Anterior cingulate cortex (tissue), 58 donors: ENCODE measurements at places on chromosomes 3 and 15.

DNA sequence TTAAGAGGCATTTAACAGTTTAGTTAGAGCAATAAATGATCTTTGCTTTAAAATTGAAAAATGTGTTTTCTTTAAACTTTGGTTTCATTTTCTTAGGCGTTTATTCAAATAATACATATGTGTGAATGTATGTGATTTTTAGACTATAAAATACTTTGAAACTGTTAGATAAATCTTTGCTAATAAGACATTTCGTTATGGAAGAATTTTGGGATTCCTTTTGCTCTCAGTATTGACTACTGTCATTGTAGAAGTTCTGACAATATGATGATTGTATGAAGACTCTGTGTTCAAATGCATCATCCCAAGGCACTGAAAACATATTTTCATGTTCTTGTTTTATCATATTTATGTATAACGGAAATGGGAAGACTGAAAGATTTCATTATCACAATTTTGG lies 43.8 kb upstream of the GOLGA8A start:
- DNase-seq, result no peak

GRCh38 chr3:73500321-73500720 lies 124.4 kb downstream of the PDZRN3 start:
- no peak for DNase-seq

DNA sequence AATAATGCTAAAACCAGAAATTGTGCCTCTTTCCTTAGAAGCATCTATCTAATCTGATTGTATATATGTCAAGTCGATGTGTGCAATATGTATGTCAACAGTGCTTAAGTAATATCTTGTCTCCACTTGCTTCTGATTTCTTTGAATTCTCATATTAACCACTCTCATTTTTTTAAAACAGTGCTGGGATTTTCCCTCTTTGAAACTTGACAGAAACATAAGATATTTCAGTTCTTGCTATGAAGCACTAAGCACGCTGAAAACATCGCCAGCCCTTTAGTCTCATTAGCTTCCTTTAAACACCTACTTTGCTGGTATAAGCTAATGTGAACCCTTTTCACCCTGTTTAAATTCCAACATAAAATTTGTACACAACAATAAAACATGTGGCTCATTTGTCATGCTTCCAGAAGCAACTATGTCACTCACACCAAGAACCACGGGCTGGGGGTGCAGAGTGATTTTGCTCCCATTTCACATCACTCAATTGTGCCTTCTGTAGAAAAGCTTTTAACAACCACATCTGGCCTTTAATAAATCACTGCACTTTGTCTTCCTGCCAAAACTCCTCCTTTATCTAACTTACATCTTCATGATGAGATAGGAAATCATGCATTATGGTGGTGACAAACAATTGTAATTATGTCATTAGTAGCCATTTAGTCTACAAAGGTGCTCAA lies 185.2 kb downstream of the FOXP1 start:
- no peak for DNase-seq

DNA sequence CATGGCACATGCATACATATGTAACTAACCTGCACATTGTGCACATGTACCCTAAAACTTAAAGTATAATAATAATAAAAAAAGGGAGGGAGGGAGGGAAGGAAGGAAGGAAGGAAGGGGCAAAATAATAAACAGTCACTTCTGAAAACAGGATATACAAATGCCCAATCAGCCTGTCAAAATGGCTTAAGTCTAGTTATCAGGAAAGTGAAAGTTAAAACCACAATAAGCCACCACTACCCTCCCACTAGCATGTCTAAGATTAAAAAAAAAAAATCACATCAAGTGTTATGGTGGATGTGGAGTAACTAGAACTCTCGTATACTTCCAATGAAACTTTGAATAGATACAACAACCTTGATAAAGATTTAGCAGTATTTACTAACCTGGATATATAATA lies 145.6 kb upstream of the GMNC start:
- DNase-seq, result no peak

GRCh38 chr3:186220911-186221645 lies 112.2 kb upstream of the ETV5 start:
- DNase-seq, result peak; percentile 64

- DNase-seq, result no peak
Measured at GRCh38 chr3:55474213-55474632, 12.9 kb downstream of the WNT5A start.

GRCh38 chr3:134874737-134875413 lies 79.8 kb downstream of the EPHB1 start:
- no peak for DNase-seq

DNA sequence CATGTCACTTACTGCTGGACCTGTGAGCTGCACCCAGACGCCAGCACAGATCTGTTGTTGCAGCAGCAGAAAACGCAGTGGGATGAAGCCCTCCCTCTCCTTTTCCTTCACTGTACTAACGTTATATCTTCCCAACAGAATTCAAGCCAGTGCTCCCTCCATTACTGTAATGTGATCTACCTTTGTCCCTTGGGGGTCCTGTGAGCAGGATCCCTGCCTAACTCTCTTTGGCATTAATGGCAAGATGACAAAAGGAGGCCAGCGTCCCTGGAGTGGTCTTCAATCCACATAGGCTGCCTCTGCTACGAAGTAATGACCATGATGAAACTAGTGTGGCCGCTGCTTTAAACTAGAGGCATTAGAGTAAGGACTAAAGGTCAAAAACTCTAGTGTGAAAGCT lies 69.3 kb upstream of the SOX14 start:
- DNase-seq, result no peak

GRCh38 chr3:185959609-185960521 lies 22.1 kb upstream of the TRA2B start:
- no peak for DNase-seq

- DNase-seq, result no peak
Measured at GRCh38 chr3:12046406-12046805, 42.2 kb downstream of the SYN2 start.

GRCh38 chr3:196643201-196643749 lies 3.8 kb downstream of the NRROS start:
- no peak for DNase-seq
